ENCODE measurements at places on chromosomes 2 and 18. TPM values are rescaled to one million over a fixed set of nuclear protein-coding genes. Genes with fewer than 3 reads are reported as not detected.

GRCh38 chr2:142862847-142863246 is 14.6 kb upstream of the KYNU start:
- H3K27me3 ChIP-seq: no peaks in the 10 kb centered on the region
- no peak overlapping the region for H3K27ac ChIP-seq
- H3K4me1 ChIP-seq: peaks cover 19% of the 10 kb centered on the region

- H3K4me1 ChIP-seq: no peaks in the 10 kb centered on the region
- no peaks in the 10 kb centered on the region for H3K27me3 ChIP-seq
- H3K4me3 ChIP-seq: no peak overlapping the region
- no peak for DNase-seq
- H3K36me3 ChIP-seq: no peaks in the 10 kb centered on the region
Observed at GRCh38 chr18:5969989-5970403, 74.7 kb upstream of the TMEM200C start.

DNA sequence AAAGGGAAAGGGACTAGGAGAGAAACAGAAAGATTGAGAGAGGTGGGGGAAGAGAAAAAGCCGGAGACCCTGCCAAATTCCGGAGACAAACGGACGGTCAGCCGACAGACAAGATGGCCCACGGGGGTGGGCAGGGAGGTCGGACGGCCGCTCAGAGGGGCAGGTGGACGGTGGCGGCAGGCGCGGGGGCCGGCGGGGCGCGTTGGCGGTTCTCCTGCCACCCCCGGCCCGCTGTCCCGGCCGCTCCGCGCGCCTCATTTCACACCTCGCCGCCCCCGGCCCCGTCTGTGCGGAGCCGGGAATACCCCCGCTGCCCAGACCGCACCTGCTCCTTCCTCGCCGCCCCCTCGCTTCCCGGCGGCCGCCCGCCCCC is 935 bp downstream of the SLC30A3 start:
- H3K4me3 ChIP-seq: peak overlapping the region; percentile 58
- H3K27me3 ChIP-seq: peaks cover 98% of the 10 kb centered on the region
- H3K27ac ChIP-seq: no peak overlapping the region
- no peak for DNase-seq
- peaks cover 32% of the 10 kb centered on the region for H3K4me1 ChIP-seq

The TMEM169 gene
- 1.2 TPM for total RNA-seq

The TACR1 gene
- 1.4 TPM for total RNA-seq

Measured in lower lobe of right lung (tissue), 2 donors.